ENCODE measurements at places on chromosomes 5 and 9.

DNA sequence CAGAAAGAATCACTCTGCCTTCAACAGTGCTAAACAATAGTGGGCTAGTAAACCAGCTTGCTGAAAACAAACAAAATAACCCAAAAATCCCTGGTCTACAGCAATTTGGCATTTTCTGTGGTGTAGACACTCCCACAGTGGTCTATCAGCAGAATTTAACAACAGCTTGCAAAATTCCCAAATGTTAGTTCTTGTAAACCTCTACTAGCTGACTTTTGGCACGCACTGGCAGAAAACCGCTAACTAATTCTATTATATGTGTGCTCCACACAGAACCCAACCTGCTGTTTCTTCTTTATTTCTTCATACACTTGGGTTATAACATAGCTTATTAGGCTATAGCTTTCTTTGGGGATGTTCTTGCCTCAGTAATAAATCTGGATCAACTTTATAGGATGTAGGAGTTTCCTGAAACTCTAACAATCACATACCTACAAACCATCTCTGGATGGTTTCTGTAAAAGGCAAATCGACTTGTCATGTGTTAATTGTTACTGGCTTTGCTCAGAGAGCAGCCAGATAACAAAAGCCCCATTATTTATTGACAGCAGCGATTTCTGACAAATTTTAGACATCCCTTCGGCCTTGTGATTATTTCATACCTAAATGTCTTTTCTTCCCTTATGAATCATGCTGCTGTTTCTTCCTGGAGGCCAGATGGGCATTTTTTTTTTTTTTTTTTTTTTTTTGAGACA is 82.7 kb upstream of the NAA35 start:
- no peak for DNase-seq

- DNase-seq = no peak
These were observed 182.8 kb downstream of the SPOCK1 start for GRCh38 chr5:137316346-137316736.

GRCh38 chr5:156148301-156148700 is 178.7 kb upstream of the SGCD start:
- DNase-seq = no peak

- no peak for DNase-seq
These were observed 27.9 kb downstream of the TTC1 start for GRCh38 chr5:160036884-160037283.

DNA sequence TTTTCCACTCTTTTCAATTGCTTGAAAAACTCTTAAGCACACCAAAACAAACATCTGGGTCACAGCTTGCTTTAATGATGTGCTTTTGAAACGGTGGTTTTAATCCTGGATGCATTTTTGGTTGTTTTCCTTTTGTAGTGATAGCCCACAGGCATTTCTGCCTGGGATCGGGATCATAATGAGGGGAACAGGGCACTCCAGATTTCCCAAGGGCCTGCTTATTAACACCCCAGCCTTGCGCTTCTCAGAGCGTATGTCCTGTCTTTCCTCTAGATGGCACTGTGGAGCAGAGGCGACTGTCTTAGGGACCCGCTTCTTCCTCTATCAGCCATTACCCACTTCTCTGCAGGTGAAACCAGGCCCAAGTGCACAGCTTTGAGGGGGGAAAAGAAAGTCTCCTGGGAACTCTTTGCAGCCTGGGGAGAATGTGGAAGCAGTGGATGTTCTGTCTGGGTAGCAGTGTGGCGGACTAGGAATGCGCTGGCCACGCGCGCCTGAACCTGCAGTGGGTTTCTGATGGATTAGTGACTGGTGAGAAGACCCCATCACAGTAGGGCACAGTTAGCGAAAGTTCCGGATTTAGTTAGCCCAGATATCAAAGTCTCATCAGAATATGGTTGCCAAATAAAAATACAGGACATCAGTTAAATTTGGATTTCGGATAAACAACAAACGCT is 190.1 kb downstream of the GNA14 start:
- peak; percentile 19 for DNase-seq

- no peak for DNase-seq
These were observed 3.4 kb downstream of the MYMK start for GRCh38 chr9:133521122-133522072.

DNA sequence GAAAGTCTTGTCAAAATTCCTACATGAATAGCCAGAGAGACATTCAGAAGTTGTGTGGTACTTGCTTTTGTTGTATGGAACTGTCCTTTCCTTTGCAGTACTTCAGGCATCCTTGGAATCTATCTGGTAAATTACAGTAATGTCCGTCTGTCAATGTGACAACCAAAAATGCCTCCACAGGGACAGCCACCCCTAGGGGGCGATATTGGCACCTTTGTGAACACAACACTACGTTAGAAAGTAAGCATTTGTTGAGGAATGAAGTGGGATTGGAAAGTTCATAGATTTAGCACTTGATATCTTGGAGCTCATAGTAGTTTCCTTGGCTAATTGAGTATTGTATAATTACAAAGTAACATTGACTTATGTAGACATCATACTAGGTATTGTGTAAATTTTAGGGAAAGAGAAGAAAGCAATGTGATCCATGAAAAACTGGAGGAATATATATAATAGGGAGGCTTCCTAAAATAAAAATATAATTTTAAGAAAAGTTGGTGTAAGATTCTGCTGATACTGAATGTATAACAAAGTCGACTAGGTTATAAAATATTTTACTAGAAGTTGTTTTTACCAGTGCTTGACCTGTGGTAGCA is 32.7 kb downstream of the TMEFF1 start:
- no peak for DNase-seq

DNA sequence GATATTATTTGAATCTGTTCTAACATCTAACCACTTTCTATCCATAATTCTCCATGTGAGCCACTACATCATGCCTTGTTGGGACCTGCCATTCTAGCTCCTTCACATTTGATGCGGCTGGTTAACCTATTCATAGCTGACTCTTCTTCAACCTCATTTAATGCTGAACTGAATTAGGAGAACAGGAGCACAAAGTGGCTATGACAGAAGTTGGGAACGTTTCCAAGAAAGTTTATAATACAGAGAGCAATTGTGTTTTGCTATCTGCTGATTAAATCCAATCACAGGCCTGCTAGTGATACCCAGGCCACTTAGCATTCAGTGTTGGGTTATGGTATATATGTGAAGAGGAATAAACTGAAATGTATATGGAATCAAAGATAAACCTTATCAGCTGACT is 440.3 kb downstream of the PTPRD start:
- DNase-seq = no peak

GRCh38 chr5:72531496-72532190 is 24.4 kb upstream of the ZNF366 start:
- DNase-seq = no peak

- DNase-seq = no peak
These were observed 68.1 kb downstream of the FBN2 start for GRCh38 chr5:128469912-128470311.

DNA sequence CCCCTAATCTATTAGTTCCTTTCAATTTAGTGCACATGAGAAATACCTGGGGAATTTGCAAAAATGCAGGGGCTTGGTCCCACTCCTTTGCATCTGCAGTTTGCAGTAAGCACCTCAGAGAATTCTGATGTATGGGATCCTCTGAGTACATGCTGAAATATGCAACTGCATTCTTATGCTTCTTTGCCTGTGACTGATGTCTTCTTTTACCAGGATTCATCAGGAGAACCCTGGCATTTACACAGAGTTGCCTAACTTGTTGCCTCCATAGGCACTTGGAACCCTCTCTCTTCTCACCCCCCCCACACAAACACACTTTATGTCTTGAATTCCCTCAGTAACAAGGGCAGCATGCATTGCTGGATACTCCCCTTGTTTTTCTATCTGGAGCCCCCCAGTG is 173.1 kb downstream of the KDM4C start:
- no peak for DNase-seq

- no peak for DNase-seq
These were observed 325.3 kb downstream of the TLE1 start for GRCh38 chr9:81363916-81364480.

DNA sequence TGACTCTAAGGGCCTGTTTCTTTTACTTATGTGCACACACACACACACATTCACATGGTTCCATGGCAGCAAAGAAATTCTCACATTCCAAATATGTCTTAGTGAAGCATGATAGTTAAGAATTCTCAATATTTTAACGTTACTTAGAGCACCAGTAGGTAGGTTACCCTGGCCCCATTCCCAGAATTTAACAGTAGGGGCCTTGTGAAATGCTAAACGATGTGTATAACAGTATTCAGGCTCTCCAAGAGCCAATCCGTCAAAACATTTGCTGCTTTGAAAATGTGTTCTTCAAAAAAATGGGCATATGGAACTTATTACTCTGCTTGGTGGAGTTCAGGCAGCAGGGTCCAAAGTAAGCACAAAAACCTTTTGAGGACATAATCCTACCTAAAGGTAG is 93.7 kb upstream of the DAB2 start:
- no peak for DNase-seq

GRCh38 chr9:128677794-128678193 is 11.2 kb upstream of the SET start:
- DNase-seq = no peak

DNA sequence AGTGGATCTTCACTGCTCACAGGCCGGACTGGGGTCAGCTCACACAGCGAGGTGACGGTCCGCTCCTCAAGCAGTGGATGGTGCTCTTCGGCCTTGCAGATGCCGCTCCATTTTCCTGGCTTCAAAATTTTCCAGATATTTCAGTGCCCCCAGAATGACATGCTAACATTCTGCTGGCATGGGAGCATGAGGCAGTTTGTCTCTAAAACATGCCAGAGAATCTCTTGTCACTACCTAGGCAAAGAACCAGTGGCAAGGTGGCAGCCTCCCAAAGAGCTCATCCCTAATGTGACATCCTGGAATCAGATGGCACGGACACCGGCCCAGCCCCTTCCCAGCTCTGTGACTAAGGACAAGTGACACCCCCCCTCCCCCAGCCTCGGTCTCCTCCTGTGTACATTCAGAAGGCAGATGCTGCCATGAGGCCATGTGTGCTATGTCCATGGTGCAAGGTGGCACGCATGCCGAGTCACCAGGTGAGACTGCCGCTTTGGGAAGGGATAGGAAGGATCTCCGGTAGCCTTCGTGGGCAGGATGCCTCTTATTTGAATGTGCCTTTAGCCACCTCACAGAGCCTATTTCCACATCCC is 2.7 kb downstream of the S1PR3 start:
- DNase-seq = no peak

DNA sequence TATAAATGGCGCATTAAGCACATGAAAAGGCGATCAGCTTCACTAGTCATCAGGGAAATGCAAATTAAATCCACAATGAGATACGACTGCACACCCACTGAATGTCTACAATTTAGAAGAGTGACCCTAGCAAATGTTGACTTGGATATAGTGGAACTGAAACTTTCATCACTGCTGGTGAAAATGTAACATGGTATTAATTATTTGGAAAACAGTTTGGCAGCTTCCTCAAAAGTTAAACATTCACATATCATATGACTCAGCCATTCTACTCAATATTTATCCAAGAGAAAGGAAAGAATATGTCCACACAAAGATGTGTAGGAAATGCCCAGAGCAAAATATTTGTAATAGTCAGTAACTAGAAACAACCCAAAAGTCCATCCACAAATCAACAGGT is 146.5 kb downstream of the LPAR1 start:
- DNase-seq = no peak

- no peak for DNase-seq
These were observed 26.5 kb upstream of the NREP start for GRCh38 chr5:111783537-111783936.

Measured in stimulated activated CD4-positive, alpha-beta T cell treated with anti-CD3 and anti-CD28 coated beads, Interleukin-15, amount 100 ng/mL, for 1 hour (primary cell).